ENCODE measurements at places on chromosomes 11 and 22.

DNA sequence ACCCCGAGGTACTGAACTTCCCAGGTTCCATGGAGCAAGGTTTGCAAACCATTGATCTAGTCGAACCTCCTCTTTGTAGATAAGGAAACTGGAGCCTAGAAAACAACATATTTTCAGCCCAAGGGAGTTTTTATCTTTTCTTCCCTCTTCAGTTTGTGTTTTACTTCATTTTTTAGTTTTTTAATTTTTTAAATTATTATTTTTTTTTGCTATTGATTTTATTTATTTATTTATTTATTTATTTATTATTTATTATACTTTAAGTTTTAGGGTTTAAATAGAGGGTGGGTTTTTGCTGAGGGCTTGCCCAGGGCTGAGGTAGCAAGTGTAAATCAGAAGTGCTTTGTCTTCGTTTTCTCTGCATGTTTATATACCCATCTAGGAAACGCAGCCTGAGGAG, 26.9 kb downstream of the CEP164 start:
- no peak for DNase-seq

GRCh38 chr11:208181-208916, 841 bp downstream of the RIC8A start:
- DNase-seq = peak; percentile 53

- no peak for DNase-seq
These were observed 577 bp downstream of the MRPL17 start for GRCh38 chr11:6682591-6682935.

DNA sequence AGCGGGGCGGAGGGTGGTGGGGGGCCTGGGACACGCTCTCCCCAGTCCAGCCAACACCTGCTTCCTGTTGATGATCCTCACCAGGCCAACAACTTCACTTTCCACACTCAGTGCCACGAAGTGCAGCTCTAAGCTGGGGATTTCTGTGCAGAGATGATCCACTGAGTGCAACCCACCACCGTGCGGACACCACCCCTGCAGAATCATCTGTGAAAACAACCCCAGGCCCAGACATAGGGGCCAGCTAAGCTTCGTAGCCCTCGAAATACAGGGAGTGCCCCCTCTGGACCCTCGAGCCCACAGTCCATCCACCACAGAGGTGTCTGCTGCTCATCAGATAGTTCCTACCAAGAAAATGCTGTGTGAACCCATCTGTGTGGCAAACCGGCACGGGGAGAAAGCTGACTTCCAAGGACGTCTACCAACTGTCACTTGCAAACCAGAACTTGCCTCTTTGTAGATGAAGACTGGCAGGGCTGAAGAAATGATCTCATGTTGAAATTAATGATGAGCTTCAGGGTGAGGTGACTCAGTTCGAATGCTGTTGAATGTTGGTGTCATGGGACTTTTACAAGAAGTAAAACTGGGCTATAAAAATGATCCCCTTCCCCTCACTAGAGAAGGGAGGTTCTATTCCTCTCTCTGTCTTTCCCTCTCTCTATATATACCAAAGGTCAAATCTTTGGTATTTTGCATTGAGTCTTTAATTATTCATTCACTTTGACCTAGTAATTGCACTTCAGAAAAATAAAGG, 73.4 kb downstream of the MYEOV start:
- no peak for DNase-seq

- DNase-seq = no peak
These were observed 13.7 kb downstream of the AMOTL1 start for GRCh38 chr11:94781837-94782236.

- no peak for DNase-seq
These were observed 100.2 kb downstream of the C11orf87 start for GRCh38 chr11:109522116-109522755.

- DNase-seq = no peak
These were observed at the start of gene ADM2 for GRCh38 chr22:50481440-50482106. TSS of gene ADM2 (plus strand) at chr22:50481543. CDS start at chr22:50481848, 305 bp downstream.

DNA sequence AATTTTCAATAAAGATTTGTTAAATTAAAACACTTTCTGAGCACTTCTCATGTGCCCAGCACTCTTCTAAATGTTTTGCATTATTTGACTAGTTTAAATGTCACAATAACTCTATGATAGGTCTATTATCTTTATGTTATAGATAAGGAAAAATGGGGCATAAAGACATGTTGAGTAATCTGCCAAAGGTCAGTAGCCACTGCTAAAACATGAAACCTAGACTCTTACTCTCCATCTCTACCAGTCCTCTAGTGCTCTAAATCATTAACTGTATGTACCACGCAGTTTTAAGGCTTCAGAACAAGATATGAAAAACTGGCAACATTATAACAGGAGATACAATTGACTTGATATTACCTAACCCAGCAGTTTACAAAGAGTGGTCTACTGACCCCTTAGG, 6.9 kb downstream of the RAB6A start:
- no peak for DNase-seq

- no peak for DNase-seq
These were observed 67.2 kb downstream of the CCDC83 start for GRCh38 chr11:85922367-85922766.

- DNase-seq = no peak
These were observed 406.7 kb downstream of the TBC1D22A start for GRCh38 chr22:47168900-47169800.

DNA sequence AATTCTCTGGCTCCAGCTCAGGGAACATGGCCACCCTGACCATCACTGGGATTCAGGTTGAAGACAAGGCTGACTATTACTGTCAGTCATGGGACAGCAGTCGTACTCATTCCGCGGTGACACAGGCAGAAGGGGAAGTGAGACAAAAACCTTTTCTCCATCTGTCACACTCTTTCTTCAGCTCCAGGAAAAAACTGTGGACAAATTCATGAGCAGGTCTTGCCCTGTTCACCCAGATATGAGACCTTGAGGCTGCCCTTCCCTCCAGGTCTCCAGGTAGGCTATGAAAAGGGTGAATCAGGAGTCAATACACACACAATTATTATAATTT, 39.4 kb upstream of the GGTLC2 start:
- DNase-seq = no peak

- no peak for DNase-seq
These were observed 4.0 kb downstream of the JAM3 start for GRCh38 chr11:134072844-134073243.

DNA sequence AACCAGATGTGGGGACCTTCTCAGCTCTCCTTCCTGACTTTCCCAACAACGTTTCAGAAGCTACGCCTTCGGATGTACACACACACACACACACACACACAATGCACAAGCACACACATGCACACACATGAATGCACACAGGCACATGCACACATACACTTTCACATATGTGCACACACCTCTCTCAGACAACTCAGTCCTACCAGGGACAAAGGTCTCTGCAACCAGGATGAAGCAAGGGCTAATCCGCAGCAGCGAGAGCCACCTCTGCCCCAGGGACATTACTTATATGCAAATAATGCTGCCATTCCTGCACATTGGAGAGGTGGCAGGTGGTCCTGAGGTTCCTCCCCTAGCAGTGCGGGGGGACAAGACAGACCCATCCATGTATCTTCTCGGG, 27.4 kb upstream of the LINC01488 start:
- no peak for DNase-seq

- no peak for DNase-seq
These were observed 4.0 kb upstream of the FAM111A start for GRCh38 chr11:59138643-59139042.
